Vagina (tissue), 2 donors: ENCODE measurements at places on chromosomes 1 and 21. TPM values are rescaled to one million over a fixed set of nuclear protein-coding genes. Genes with fewer than 3 reads are reported as not detected.

- no peak for DNase-seq
Measured at GRCh38 chr1:107622535-107622934, 342.4 kb downstream of the VAV3 start.

Gene TMEM9
- 58.7 TPM for total RNA-seq

Gene KRTAP13-2
- total RNA-seq = not detected

Gene FAM89A
- total RNA-seq = 37.3 TPM

DNA sequence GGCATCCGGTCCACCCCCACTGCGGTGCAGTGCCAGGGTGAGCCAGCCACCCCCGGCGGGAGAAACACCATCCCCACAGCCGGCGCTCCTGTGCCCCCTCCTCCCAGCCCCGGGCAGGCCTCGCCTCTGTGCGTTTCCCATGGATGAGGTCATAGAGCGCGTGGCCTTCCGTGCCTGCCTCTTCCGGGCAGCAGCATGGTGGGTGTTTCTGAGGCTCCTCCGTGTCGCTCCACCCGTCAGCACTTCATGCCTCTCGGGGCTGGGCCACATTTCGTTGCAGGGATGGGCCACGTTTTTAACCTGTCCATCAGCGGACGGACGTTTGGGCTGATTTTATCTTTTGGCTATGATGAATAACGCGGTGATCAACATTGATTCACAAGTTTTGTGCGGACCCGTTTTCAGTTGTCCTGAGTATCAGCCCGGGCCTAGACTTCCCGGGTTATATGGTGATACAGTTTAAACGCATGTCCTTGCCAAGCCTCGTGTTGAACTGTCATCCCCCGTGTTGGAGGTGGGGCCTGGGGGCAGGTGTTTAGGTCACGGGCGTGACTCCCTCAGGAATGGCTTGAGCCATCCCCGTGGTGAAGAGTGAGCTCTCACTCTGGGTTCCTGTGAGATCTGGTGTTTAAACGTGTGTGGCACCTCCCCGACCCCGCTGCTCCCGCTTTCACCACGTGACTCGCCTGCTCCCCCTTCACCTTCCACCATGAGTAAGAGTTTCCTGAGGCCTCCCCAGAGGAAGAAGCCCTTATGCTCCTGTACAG is 64.8 kb downstream of the SLX9 start:
- no peak for DNase-seq

- DNase-seq = no peak
Measured at GRCh38 chr21:14121719-14122118, 89.0 kb downstream of the LIPI start.

- no peak for DNase-seq
Measured at GRCh38 chr1:28122183-28122582, 33.8 kb upstream of the EYA3 start.

Gene CYP4X1
- total RNA-seq = 17.9 TPM

GRCh38 chr1:84570436-84571149 is 3.6 kb downstream of the CTBS start:
- DNase-seq = no peak

DNA sequence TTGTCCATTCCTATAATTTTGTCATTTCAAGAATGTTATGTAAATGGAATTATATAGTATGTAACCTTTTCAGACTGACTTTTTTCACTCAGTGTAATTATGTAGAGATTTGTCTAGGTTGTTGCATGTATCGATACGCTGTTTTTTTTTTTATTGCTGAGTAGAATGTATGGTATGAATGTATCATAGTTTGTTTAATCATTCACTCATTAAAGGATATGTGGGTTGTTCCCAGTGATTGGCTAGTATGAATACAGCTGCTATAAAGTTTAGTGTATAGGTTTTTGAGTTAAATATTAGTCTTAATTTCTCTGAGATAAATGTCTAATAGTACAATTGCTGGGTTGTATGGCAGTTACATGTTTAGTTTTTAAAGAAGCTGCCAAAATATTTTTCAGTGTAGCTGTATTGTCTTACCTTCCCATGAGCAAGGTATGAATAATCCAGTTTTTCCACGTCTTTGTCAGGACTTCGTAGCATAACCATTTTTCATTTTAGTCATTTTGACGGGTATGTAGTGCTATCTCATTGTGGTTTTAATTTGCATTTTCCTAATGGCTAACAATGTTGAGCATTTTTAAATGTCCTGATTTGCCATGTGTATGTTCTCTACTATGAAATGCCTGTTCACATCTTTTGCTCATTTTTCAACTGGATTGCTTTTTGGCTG is 22.4 kb downstream of the CASQ2 start:
- DNase-seq = no peak

Gene SUMO3
- 70.0 TPM for total RNA-seq

DNA sequence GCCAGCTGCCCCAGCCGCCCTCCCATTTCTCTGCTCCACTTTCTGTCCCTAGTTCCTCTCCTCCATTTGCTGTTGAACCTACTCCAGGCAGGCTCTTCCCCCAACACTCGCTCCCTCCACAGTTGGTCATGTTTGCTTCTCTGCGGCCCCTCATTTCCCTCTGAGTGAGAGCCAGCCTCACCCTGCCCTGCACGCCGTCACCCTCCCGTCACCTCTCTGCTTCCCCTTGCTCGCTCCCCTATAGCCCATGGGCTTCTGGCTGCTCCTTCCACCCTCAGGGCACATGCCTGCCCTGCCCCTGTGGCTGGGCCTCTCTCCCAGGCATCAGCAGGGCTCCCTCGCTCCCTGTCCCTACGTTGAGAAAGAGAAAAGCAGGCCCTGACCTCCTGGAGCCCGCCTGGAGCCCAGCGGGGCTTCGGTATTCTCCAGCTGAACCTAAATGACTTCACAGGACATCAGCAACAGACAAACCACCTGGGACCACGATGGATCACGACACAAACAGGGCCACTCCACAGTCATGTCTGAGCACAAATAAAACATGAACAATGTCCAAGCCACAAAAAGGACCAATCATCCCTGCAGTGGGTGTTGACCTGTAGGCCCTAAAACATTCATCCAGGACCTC is 13.3 kb upstream of the THEMIS2 start:
- DNase-seq = no peak

Gene DCST2
- 7.9 TPM for total RNA-seq

GRCh38 chr1:68205794-68206358 is 26.4 kb downstream of the WLS start:
- no peak for DNase-seq

- DNase-seq = no peak
Measured at GRCh38 chr1:26790551-26790953, 2.8 kb downstream of the PIGV start.

DNA sequence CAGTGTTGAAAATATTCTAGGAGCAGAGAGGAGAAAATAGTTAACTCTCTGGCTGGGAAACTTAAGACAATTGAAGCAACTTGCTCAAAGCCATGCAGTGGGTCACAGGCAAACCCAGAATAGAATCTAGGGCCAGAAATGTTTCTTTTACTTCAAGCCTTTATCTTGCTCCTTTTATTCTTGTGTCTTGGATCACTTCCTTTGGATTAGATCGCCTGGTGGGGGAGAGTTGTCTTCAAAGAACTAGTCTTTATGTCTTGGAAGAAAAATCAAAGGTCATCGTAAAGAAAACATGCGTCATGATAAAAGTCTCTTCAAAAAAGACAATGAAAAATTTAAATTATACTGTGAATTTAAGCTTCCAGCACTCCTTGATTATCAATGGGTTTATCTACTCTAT is 493.6 kb upstream of the USP24 start:
- DNase-seq = no peak

DNA sequence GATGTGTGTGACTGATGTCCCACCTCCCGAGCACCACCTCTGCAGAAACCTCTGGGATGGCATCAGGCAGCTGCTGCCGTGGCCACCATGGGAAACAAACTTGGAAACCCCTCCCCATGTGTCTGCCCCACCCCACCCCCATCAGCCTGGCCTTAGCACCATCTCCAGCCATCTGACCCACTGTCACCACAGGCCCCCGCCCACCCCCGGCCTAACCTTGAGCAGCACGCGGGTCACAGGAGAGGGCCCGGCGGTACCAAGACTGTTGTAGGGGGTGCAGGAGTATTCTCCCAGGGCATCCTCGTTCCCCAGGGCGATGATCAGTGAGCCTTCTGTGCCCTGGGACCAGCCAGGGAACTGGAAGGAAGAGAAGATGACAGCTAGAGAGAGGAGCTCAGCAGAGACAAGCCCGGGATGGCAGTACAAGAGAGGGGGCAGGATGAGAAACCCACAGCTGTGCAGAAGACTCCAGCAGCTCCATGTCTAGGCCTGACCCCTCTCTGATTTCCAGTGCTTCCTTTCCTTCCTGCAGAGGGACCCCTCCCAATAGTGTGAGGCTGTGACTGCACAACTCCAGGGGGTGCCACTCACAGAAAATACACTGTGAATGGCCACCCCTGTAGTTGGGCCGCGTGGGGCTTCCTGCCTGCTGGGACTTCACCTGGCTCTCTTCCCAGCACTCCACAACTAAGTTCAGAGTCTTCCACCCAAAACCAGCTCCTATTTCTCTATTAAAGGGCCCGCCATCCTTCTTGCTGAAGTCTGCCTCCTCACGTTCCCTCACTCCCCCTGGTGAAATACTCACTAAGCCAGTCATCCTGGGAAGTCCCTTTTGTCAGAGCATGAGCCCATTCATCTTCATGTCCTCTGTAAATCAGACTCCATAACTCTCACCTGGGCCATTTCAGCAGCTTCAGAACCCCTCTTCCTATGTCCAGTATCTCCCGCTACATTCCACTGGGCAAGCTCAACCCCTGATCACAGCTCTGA is 7.3 kb upstream of the TAGLN2 start:
- DNase-seq = no peak

DNA sequence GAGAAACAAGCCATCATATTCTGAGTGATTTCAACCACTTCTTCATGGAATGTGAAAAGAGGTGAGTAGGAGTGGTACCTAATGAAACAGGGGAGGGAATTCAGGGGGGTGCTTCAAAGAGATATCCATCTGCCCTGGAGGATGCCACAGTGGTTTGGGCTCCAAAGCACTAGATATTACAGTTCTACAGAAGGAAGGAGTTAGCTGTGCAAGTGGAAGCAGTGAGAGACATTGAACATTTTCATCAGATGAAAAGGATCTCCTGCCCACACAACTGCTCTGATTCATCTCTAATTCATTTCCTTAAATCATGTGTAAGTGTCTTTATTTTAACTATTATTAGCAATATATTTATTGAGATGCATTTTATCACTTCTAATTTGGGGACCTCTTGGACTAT is 2.8 kb upstream of the RGS5 start:
- no peak for DNase-seq

GRCh38 chr21:23101111-23101510 is 2102.9 kb downstream of the NCAM2 start:
- DNase-seq = no peak

DNA sequence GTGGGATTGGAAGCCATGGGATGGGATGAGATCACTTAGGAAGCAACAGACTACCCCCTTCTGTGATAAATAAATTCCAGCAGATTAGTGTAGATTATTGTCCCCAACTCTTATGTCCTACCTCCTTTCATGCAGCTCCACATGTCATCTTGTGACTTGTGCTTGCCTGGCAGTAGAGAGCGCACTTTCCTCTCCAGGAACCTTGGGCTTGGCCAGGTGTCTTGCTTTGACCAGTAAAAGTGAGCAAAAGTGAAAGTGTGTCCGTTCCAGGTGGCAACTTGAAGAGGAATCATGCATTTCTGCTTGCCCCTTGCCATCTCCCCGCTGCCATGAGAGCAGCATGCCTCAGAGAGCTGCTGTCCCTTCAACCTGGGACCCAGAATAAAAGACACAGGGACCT is 122.9 kb upstream of the ERG start:
- DNase-seq = no peak

DNA sequence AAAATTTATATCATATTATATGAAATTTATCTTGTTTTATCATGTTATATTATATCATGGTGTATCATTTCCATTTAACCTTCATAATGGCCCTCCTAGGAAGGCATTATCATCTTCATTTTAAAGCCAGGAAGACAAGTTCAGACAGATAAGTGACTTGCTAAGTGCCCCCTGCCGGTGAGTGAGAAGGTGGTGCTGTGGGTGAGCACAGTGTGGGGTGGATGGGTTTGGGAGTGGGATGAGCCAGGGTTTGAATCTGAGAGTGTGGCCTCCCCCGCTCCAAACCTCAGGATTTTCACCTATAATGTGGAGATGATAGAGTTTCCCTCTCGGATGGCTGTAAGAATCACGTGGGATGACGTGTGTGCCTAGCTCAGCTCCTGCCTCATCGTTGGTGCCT is 108.7 kb upstream of the IGSF21 start:
- no peak for DNase-seq

DNA sequence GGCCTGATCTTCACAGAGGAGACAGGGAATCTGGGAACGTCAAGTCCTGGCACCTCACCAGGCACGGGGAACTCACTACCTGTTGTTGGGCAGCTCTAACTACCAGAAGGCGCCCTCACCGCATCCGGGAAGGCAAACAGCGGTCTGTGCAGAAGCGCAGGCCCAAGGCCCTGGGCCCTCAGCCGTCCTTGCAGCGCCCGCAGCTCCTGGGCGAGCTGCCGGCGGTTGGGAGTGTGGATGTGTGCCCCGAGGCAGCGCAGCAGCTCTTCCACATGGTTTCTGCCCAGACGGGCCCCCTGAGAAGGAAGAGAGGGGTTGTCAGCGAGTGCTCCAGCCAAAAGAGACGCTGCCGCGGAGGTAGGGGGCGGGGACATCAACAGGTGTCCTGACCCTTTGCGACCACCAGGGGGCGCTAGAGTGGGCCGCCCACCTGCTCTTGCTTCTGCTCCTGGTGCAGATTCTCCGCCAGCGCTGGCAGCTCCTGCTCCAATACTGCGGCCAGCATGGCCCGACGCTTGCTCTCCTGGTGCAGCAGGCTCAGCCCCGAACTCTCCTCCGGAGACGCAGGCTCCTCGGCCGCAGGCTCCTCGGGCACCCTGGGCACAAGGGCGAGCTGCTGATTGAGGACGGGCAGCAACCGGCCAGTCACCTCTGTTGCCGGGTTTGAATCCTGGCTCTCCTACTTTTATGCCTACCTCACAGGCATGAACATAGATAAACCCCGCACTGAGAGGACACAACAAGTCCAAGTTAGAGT is 9.3 kb downstream of the MAP3K6 start:
- no peak for DNase-seq

- DNase-seq = no peak
Measured at GRCh38 chr1:170377440-170377839, 154.5 kb upstream of the GORAB start.

Gene FALEC
- total RNA-seq = not detected

Gene SHISAL2A
- total RNA-seq = 3.2 TPM

Gene NEXN
- total RNA-seq = 20.1 TPM

Gene H6PD
- total RNA-seq = 65.1 TPM

DNA sequence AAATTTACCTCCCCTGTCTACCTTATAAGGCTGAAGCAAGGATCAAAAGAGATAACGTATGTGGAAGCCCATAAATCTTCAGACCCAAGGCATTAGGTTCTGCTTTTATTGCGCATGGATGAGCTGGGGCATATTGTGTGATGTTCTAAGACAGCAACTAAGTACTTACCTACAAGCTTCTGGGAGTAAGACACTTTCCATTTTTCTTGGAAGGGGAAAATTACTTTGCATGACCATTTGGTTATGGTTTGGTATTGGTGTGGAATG is 21.1 kb downstream of the LMOD1 start:
- DNase-seq = no peak

- DNase-seq = no peak
Measured at GRCh38 chr1:31111290-31111951, 45.9 kb upstream of the PUM1 start.

- DNase-seq = no peak
Measured at GRCh38 chr1:174413632-174414031, 34.1 kb upstream of the GPR52 start.
